ENCODE measurements at places on chromosomes 16 and 17.
A peak's percentile ranks its signal among the peaks of the same experiment; 100 is the strongest.

GRCh38 chr17:55897301-55897700 is 146.4 kb downstream of the PCTP start:
- DNase-seq: no peak

DNA sequence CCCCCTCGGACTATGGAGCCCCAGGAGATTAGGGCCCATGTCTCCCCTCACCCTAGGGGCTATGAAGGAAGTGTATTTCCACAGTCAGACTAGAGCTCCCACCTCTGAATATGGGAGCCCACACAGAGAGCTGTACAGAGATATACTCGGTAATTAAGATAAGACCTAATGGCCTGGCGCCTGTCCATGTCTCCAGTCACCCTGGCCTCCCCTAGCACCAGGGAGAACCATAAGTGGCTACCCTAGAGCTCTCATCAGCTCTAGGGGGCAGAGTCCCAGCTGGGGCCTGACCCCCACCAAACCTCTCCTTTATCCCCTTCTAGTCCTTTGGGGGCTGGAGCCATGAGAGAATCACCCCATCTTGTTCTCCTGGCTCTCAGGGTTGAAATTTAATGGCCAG is 2.4 kb downstream of the TMEM101 start:
- DNase-seq: no peak

- DNase-seq: no peak
Measured at GRCh38 chr17:269616-270514, 82.7 kb downstream of the RPH3AL start.

DNA sequence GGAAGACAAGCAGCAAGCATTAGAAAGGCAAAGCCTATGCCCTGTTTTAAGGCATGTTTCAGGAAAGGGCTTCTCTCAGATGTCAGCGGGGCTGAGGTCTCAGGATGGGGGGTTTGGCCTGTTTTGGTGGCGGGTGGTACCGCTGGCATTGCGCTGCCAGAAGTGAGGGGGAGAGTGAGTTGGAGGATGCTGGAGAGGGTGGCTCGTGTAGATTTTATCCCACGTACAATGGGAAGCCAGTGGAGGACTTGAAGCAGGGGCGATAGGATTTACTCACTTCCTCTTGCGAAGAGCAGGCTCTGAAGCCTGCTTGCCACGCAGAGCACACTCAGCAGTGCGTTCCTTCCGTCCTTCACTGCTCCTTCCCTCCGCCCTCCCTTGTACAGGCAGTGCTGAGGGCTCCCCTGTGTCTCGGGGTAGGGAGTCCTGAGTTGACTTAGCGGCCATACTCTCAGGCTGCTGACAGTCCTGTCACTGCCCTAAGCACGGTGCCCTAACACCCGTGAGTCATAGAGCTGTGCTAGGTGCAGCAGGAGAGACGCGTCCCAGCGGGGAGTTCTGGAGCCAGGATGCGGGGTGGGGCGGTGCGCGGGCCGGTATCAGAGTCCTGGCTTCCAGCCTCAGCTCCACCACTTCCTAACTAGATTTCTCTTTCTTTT is 113.1 kb downstream of the SNX29 start:
- DNase-seq: peak; percentile 79

DNA sequence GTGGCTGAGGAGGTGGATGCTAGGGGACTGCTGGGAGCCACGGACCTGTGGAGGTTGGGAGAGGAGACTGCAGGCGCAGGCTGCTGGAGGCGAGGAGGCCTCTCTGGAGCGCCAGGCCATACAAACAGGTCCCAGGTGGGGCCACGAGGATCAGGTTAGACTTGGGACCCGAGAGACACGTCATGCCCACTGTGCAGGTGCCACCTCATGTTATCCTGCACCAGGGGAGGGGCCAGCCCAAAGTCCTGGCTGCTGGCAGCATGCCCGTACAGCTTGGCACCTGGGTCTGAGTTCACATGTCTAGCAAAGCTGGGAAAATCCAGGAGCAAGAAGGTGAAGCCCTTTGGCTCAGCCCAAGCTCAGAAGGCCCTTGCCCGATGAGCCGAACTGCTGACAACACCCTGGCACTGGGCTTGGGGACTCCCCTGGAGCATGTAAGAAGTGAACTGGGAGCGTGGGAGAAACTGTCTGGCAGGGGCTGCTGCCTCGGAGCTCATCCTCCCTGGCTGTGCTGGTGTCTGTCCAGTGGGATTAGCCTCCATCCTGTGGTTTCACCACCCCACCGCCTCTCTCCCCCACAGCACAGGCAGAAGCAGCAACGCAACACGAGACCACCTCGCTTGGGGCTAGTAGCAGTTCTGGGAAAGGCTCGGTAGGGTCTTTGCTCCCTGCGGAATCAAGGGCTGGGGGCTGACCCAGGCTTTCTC is 5.3 kb downstream of the ARHGDIA start:
- DNase-seq: no peak

- no peak for DNase-seq
Measured at GRCh38 chr16:84498859-84499620, 5.4 kb downstream of the MEAK7 start.

DNA sequence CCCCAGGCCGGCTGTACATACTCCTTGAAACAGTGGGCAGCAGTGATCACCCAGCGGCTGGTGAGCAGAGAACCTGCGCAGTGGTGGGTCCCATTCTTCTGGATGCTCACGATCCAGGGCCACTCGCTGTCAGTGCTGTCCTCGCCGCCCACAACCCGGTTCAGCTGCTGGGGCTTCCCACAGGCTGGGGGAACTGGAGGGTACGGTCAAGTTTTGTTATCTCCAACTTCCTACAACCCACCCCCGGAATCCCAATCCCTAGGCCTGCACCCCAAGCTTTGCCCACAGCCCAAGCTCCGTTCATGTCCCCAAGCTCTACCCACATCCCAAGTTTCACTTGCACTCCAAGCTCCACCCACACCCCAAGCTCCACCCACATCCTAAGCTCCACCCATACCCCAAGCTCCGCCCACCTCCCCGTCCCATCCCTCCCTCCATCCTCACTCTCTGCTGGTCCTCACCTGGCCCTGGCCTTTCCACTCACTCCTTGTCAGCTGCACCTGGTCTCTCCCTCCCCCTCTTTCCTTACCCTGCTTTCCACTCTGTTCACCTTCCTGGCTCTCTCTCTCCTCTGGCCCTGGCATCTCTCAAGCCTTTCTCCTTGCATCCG is 1.8 kb downstream of the PRSS22 start:
- peak; percentile 38 for DNase-seq

DNA sequence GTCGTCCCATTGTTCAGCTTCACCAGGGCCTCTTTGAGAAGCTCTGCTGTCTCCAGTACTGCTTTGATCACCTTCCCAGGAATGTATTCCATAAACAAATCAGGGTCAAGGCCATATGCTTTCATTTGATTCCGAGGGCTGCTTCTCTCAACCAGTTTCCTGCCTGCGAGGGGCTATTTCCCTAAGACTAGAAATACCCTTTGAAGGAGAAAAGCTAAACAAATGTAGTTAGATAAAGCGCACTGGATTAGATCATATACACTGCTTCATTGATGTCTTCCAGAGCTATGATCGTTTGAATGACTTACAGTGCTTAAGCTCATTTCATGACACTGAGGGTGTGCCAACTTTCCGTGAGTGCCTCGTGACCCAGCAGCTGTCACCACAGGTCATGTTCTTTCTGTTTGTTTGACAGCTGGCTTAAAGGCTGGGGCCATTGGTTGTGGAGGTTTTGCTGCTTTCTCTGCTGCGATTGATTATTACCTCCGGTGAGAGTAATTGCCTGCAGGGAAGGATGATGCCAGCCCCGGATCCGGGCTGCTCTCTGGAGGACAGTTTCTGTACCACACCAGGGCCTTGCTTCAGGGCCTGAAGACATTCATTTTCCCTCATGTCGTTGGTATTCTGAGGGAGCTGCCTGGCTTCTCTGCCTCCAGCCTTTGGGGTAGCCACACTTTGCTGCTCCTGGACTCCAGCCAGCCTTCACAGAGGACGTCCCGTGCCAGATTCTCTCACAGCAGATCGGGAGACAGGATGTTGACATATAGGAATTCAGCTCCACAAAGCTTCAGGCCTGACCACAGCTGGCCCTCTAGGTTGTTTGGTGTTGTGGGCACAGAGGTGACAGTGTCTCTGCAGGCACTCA is 3.9 kb downstream of the TIMM22 start:
- DNase-seq: no peak
